ENCODE measurements at places on chromosomes 3 and 15.

DNA sequence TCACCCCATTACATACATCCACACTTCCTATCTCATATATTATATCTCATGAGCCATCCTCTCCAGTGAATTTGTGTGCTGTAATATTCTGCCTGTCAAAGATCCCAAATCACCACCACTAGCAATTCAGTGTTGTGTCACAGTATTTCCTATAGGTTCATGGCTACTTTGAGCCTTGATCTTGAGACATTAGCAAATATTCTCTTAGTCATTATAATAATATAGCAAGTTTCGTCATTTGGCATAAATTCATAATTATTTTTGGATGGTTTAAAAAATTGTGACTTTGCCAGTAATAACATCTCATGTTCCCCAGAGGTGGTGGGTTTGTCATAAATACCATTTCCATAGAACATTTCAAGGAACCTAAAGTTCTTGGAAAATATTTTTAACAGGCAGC lies 47.7 kb downstream of the CMSS1 start:
- no peak for DNase-seq

GRCh38 chr3:195757438-195757770 lies 36.6 kb downstream of the MUC20 start:
- DNase-seq: no peak

DNA sequence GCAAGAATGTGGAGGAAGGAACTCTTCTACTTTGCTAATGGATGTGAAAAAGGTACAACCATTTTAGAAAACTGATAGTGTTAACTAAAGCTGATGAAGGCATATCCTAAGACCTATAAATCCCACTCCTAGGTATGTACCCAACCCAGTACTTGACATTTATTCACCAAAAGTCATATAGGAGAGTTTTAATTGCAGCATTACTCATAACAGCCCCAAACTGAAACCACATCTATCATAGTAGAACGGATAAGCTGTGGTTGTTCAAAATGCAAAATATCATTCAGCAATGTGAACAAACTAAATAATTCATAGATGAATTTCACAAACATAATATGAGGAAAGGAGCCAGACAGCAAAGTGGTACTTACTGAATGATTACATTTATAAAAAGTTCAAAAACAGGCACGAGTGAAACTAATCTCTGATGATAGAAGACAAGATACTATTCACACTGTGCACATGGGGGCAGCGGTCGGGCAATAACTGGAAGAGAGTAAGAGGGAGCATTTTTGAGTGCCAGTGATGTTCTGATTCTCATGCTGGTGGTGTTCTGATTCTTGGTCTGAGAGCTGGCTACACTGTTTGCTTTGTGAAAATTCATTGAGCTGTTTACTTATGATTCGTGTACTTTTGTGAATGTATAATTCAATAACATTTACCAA lies 34.3 kb downstream of the GOLIM4 start:
- no peak for DNase-seq

DNA sequence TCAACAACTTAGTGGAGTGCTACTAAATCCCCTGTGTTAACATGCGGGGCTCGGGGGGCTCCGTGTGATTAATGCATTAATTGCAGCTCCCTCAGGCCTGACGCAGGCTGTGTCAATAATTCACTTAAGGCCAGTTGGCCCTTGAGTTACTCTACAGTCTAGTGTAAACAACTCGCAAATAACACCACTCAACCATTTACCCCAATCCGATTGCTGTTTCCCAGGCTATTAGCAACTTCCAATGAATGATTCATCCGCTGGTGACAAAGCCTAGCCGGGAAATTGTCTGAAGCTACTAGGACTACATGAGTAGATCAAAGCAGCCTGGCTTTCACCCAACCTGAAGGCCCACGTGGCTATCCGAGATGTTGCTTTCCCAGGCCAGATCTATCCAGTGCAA lies 121.3 kb upstream of the SOX14 start:
- DNase-seq: no peak

DNA sequence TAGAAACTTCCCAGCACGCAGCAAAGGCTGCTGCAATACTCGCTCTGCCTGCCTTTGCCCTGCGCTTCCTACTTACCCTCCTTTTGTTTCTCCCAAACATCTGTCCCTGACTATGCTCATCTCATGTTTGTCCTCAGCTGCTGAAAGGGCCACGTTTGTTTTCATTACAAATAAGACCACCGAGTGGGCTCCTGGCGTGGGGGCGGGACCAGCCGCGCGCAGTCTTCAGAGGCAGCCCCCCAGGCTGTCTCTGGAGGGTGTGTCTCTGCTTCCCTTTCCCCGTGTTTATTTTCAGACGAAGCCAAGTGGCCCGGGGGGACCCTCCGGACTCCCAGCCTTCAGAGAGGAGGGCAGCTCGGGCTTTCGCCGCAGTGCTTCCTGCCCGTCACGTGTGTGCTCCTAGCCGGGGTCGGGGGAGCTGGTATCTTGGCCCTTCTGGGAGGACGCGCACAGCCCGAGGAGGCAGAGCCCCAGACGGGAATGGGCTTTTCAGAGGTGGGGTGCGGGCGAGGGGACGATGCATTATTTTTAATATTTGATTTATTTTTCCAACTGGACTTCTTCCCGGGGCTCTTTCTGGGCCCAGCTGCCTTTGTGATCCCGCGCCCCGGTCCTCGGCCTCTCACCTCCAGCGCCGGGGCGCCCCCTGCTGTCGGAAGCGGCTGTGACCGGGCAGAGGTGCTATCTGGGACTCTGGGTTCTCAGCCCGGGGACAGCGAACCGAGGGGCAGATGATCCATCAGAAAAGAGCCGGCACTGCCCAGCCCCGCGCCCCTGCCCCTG lies 70.0 kb upstream of the CGNL1 start:
- DNase-seq: peak; percentile 85

DNA sequence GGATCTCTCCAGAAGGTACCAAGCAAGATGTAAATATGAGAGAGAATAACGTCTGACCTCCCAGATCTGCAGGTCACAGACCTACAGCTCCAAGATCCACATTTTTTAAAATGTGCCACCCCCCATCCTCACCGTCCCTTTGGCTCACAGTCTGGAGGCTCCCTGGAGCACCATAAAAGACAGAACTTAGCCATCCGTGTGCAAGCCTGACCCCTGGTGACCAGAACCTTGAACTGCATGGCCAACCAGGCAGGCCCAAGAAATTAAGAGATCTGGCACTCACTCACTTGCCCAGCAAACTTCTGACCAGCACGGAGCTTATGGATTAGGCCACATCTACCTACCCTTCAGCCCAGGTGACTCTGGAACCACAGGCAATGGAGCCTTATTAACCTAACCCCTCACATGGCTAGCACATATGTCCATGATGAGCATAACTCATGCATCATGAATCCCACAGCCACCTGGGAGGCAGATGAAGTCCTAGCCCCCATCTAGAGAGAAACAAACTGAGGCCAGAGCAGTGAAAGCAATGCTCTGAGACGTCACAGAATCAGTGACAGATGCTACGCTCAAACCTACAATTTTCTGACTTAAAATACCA lies 275.3 kb downstream of the UACA start:
- DNase-seq: no peak

- DNase-seq: no peak
These were observed 307.9 kb upstream of the RBMS3 start for GRCh38 chr3:28972921-28973320.

GRCh38 chr3:43132193-43132592 lies 26.3 kb upstream of the POMGNT2 start:
- no peak for DNase-seq

DNA sequence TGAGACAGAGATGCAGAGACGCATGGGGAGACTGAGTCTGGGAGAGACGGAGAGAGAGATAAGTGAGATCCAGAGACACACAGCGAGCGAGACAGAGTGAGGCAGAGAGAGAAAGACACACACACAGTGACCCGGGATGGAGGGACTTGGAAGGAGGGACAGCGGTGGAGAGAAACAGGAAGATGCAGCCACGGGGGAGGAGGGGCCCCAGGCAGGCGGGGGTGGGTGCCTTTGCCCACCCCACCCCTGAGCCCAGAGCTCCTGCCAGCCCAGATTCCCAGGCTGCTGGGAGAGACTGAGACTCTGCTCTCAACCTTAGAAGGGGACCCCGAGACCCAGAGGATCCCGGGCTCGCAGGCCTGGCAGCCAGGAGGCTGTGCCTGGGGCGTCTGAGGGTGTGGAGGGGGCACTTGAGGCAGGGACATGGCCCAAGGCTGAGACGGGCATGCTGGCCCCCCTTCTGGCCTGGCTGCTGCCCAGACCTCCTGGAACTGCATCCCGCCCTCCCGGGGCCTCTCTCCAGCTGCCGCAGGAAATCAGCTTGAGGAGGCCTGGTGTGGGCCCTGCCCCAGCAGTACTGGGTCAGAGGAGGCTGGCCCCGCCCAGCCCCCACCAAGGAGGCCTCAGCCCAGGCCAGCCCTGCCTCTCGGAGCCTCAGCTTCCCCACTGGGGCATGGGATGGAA lies 18.1 kb downstream of the H1-8 start:
- DNase-seq: no peak

- DNase-seq: no peak
These were observed 1.6 kb downstream of the GABPB1 start for GRCh38 chr15:50353251-50353974.

DNA sequence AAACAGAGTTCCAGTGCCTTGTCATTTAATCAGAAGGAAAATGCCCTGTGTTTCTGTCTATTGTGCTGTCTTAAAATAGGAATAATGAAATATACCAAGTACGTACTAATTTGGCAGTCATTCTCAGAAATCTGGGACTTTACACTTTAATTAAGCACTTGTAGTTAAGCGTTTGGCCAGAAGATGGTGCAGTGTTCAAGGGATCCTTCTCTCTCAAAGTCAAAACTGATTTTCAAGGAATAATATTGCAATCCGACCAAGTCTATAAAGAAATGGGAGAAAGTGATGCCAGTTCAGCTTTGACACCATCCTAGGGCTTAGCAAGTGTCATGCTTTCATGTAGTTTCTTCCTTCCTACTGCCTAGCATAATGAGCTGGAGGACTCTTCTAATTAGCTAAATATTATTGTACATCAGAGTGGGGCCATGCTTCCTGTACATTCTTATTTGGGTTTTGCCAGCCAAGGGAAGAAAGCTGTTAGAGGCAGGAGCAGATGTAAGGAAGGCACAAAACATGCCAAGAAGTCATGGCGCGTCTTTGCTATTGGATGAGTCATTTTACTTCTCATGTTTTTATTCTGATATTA lies 64.8 kb downstream of the SAMMSON start:
- DNase-seq: no peak

GRCh38 chr3:188826574-188826973 lies 345.2 kb upstream of the TPRG1 start:
- no peak for DNase-seq

Data from stimulated activated CD8-positive, alpha-beta memory T cell treated with anti-CD3 and anti-CD28 coated beads, Interleukin-15, amount 100 ng/mL, for 24 hours (primary cell).